Keratinocyte (primary cell): ENCODE measurements at places on chromosomes 2 and 18.

- DNase-seq, result no peak
- H3K4me1 ChIP-seq, result no peaks in the 10 kb centered on the region
- no peaks in the 10 kb centered on the region for H3K27me3 ChIP-seq
- H3K4me3 ChIP-seq, result no peak overlapping the region
- H3K27ac ChIP-seq, result no peak overlapping the region
Observed at GRCh38 chr2:144477281-144477956, 42.5 kb downstream of the ZEB2 start.

- no peak overlapping the region for H3K4me3 ChIP-seq
- H3K27ac ChIP-seq, result no peak overlapping the region
- H3K36me3 ChIP-seq, result no peaks in the 10 kb centered on the region
- no peaks in the 10 kb centered on the region for H3K4me1 ChIP-seq
Observed at GRCh38 chr2:128474962-128475361, 156.3 kb upstream of the HS6ST1 start.

GRCh38 chr2:70851704-70852103, 16.1 kb upstream of the CD207 start:
- peaks cover 2% of the 10 kb centered on the region for H3K27me3 ChIP-seq
- no peak for DNase-seq
- no peaks in the 10 kb centered on the region for H3K4me1 ChIP-seq
- no peaks in the 10 kb centered on the region for H3K36me3 ChIP-seq

- no peaks in the 10 kb centered on the region for H3K36me3 ChIP-seq
- no peaks in the 10 kb centered on the region for H3K27me3 ChIP-seq
Observed at GRCh38 chr2:20164734-20165478, 60.0 kb downstream of the SDC1 start.

GRCh38 chr2:170353723-170354122, 175.8 kb downstream of the MYO3B start:
- no peaks in the 10 kb centered on the region for H3K4me1 ChIP-seq
- DNase-seq, result no peak
- H3K4me3 ChIP-seq, result no peak overlapping the region
- H3K27ac ChIP-seq, result no peak overlapping the region
